ENCODE measurements at places on chromosomes 7 and 10.

- no peak for DNase-seq
Measured at GRCh38 chr10:24202181-24202570, 6.8 kb upstream of the KIAA1217 start.

DNA sequence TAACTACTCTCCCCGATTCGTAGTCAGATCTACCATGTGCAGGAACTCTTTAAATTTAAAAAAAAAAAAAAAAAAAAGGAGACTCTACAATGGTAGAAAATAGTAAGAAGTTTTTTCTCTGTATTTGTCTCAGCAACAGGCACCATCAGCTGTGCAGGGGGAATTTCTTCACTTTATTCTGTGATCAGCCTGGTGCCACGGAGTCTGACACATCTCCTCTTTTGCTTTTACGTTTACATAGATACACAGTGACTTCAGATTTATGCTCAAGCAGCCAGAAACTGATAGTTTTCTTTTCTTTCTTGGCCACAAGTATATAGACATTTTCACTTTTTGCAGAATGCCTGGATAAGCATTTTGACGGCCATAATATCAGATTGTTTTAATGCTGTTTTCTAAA is 190.6 kb upstream of the AKR1E2 start:
- DNase-seq, result no peak

DNA sequence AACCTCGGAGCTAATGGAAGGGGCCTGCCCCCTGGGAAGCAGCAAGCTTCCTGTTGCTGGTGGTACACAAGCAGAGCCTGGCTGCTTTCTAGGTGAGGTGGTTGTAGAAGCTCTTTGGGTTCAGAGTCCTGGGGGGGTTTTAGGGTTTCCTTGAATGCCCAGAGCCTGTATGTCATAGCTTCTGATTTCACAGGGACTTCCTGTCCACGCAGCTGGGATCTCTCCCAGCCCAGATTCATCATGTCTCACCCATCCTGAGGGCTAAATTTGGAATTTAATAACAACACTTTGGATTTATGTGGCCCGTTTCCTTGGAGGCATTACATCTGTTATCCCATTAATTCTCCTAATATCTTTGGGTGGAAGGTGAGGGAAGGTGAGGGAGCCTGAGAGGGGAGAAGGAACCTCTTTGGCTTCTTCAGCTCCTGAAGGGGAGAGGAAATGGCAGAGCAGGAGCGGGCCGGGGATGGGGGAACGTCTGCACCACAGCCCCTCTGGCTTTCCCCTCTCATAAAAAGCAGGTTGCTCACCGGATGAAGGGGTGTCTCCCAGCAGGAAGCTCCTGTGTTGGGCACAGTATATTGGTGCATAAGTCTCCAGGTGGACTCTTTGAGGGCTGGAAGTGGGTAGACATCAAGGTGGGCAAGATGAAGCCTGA is 19.7 kb downstream of the RPS24 start:
- no peak for DNase-seq

GRCh38 chr10:34433241-34434076 is 381.6 kb downstream of the PARD3 start:
- no peak for DNase-seq
